Subcutaneous adipose tissue (tissue), 4 donors: ENCODE measurements at places on chromosomes 12 and 14. TPM values are rescaled to one million over a fixed set of nuclear protein-coding genes. Genes with fewer than 3 reads are reported as not detected.

KRT6C gene
- not detected for total RNA-seq

TMEM229B gene
- 2.2 TPM for total RNA-seq

SERPINA12 gene
- total RNA-seq: not detected

C12orf57 gene
- total RNA-seq: 287 TPM

DNAJC22 gene
- total RNA-seq: not detected

MYO1H gene
- total RNA-seq: not detected

SERPINA9 gene
- not detected for total RNA-seq

FOXA1 gene
- total RNA-seq: not detected

GLT1D1 gene
- total RNA-seq: not detected

SYCP3 gene
- 0.22 TPM for total RNA-seq

KERA gene
- not detected for total RNA-seq

TBX5 gene
- total RNA-seq: 5.3 TPM

MFAP5 gene
- total RNA-seq: 406 TPM

NXPH4 gene
- total RNA-seq: not detected

FAIM2 gene
- total RNA-seq: not detected

SPIC gene
- not detected for total RNA-seq

MEG3 gene
- total RNA-seq: 44.5 TPM

CCDC196 gene
- total RNA-seq: not detected
